T47D (cell line): ENCODE measurements at places on chromosomes 4 and X.

DNA sequence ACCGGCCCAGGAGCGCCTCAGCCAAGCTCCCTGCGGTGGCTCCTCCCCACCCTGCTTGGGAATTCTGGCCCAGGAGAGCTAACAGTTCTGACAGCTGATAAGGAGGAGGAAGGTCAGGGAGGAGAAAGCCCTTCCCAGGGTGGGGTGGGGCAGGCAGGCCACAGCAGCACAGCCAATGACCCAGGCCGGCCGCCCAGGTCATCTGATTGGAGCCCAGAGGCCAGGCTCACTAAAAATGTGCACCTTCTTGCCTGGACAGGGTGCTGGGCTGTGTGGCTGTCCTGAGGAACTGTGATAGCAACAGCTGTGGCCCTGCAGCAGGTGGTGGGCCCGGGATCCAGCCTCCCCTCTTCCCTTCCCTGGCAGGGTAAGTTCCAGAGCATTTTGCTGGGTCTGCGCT is 17.2 kb upstream of the SH3TC1 start:
- DNase-seq = no peak

- no peak for DNase-seq
These were observed 827.2 kb upstream of the FRG1 start for GRCh38 chr4:189113389-189113888.

GRCh38 chr4:160675550-160675949 is 1488.2 kb downstream of the FSTL5 start:
- DNase-seq = no peak

DNA sequence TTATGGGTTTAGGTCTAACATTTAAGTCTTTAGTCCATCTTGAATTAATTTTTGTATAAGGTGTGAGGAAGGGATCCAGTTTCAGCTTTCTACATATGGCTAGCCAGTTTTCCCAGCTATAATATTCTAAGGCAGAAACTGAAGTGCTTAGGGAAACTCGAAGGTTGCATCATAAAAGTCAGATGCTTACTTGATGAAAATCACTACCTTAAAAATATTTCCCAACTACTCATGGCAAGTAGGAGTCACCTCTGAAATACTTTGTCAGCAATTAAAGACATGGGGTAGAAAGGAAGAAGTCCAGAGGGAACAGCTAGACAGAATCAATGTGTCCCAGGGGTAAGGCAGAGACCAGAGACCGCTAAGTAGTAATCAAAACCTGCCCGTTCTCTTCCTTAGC is 6.3 kb upstream of the AP1S2 start:
- DNase-seq = no peak

GRCh38 chr4:17595471-17596005 is 18.5 kb downstream of the LAP3 start:
- DNase-seq = no peak

GRCh38 chrX:149313871-149314371 is 191.2 kb downstream of the IDS start:
- no peak for DNase-seq

- no peak for DNase-seq
These were observed 2.2 kb downstream of the SLITRK4 start for GRCh38 chrX:143633461-143634308.

- DNase-seq = no peak
These were observed 6.3 kb downstream of the LAS1L start for GRCh38 chrX:65528293-65528692.

GRCh38 chr4:141810038-141810711 is 173.8 kb downstream of the IL15 start:
- no peak for DNase-seq

DNA sequence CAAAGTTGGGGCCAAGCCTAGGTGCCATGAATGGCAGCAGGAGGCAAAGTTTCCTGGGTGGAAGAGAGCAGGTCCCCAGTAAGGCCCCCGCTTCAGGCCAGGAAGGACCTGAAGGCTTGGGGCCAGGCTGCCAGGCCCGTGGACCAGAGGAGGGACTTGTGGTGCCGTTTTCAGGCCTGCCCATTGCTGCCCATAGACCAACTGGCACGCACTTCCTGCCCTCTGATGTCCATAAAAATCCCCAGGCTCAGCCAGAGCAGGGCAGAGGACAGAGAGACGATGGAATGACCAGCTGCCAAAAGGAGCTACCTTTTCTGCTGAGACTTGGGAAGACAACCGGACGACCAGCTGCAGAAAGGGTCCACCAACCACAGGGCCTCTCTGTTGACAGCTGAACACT is 1205.5 kb downstream of the ARAP2 start:
- no peak for DNase-seq

GRCh38 chrX:9396930-9397329 is 67.9 kb upstream of the TBL1X start:
- no peak for DNase-seq

GRCh38 chr4:158274636-158275035 is 64.3 kb downstream of the TMEM144 start:
- DNase-seq = no peak

DNA sequence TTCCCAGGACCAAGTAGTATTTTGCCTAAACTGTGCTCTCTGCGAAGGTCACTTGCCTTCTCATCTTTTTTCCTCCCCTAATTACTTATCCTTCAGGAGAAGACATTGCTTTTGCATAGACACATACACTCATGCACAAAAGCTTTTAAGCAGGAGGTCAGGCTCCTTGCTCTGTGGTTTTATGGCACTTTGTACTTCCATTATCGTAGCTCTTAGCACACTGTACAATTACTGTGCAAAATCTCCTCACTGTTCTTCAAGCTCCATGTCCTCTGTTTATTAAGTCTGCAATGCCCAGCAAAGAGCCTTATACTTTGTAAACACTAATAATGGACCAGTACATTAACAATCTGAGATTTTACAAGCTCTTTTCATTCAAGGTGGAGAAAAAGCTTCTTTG is 188.4 kb upstream of the GNPDA2 start:
- DNase-seq = no peak

GRCh38 chrX:110402091-110402849 is 43.6 kb downstream of the RTL9 start:
- no peak for DNase-seq

DNA sequence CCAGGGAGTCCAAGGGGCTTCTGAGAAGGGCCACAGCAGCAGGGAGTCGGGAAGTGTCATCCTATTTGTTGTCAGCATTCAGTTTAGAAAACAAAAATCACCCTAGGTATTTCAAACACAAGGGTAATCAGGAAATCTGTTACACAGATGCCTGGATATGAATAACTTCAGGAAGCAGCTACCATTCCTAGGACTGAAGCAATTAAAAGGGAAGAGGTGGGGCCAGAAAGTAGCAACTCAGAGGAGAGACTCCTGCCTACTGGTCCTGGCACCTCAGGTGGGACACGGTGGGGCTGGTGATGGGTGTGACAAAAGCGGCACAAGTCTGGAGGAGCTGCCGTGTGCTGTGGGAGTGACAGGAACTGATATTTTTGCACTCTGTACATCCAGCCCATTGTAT is 107.9 kb downstream of the PDGFRA start:
- no peak for DNase-seq

GRCh38 chrX:10190367-10190766 is 33.6 kb downstream of the CLCN4 start:
- DNase-seq = no peak
